ENCODE measurements at places on chromosomes 3 and 15.

- no peak for DNase-seq
These were observed 213.2 kb upstream of the DCBLD2 start for GRCh38 chr3:99114565-99115291.

DNA sequence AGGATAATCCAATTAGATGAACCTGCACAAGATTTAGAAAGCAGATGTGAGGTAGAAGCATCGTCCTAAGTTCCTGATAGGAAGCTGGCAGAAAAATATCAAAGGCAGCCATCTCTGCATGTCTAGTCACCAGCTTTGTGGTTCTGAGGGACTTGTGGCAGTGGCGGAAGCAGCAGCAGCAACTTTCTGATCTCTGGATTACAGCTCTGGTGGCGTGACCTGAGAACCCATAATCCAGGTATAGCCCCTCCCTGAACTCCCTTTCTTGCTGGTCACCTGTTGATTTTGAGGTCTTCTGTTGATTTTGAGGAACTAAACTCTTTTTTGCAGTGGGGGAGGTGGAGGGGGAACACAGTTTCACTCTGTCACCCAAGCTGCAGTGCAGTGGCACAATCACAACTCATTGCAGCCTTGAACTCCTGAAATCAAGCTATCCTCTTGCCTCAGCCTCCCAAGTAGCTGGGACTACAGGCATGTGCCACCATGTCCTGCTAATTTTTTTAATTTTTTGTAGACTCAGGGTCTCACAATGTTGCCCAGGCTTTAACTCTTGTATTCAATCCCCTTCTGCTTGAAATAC, 7.9 kb downstream of the FSIP1 start:
- no peak for DNase-seq

- DNase-seq: no peak
These were observed 83.9 kb downstream of the CD47 start for GRCh38 chr3:108006881-108007331.

DNA sequence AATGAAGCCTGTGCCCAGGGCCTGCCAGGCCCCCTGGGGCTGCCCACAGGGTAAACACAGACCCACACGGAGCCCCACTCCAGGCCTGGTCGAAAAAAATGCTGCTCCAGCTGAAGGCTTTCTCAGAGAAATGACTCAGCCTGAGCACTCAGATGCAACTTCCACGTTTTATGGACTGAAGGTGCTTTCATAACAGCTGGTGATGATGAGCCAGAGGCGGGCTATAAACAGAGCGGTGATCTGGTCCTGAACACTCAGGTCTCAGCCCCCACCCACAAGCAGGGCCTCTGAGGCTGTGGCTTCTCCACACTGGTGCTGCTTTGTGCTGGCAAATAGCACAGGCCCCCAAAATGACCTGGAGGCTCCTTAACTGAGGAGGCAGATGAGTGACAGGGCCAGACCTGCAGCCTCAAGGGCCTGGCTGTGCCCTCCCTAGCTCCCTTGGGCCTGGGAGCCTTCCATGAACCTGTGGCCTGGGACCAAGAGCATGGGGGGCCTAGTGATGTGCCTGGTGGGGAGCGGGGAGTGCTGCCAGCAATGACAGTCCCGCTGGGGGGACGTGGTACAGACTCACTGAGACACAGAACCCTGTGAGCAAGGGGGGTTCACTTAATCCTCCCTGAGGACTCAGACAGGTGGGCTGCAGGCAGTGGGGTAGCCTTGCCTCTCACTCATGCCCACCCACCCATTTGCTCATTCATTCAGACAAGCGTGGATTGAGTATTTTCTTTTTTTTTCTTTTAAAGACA, 23.0 kb upstream of the FURIN start:
- no peak for DNase-seq

DNA sequence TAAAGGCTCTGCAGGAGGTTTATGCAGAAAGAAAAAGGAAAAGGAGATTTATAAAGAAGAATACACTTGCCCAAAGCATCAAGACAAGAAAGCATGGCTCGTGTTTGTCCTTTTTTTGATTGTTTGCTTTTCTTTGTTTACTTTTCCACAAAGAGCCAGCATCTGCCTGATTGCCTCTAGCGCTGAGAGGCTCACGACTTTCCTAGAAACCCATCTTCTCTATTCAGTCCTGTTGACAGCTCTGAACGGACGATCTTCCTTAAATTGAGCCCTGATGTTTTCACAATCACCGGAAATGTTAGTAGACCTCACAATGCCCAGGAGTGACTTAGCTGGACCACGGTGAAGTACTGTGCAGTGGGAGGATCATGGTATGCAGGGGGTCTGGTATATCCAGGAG, 12.4 kb downstream of the GP5 start:
- no peak for DNase-seq

- no peak for DNase-seq
These were observed 7.9 kb downstream of the LYZL4 start for GRCh38 chr3:42402394-42403096.

- no peak for DNase-seq
These were observed 26.5 kb downstream of the PHLDB2 start for GRCh38 chr3:111885578-111885977.

- DNase-seq: no peak
These were observed 3.5 kb downstream of the SPINT1 start for GRCh38 chr15:40847223-40847961.

GRCh38 chr3:62554264-62554799, 181.0 kb upstream of the FEZF2 start:
- no peak for DNase-seq

- no peak for DNase-seq
These were observed 15.0 kb downstream of the BHLHE40 start for GRCh38 chr3:4994144-4994730.

DNA sequence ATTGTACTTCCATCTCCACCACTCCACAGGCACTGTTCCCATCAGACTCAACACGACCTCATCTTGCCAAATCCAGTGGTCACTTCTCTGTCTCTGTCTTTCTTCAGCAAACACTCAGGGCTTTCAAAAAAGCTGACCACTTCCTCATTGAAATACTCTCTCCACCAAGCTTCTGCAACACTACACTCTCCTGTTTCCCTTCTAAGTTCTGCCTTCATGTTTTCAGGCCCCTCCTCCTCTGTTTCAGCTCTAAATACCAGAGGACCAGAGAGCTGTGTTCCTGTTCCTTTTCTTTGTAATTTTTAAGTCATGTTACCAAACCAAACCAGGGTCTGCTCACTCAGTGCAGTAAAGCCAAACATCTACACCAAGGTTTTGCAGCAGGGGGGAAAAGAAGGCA, 33.8 kb upstream of the ACP3 start:
- no peak for DNase-seq

- DNase-seq: no peak
These were observed 32.2 kb downstream of the COL8A1 start for GRCh38 chr3:99670556-99670950.

GRCh38 chr3:194194757-194195085, 58.8 kb downstream of the HES1 start:
- no peak for DNase-seq

DNA sequence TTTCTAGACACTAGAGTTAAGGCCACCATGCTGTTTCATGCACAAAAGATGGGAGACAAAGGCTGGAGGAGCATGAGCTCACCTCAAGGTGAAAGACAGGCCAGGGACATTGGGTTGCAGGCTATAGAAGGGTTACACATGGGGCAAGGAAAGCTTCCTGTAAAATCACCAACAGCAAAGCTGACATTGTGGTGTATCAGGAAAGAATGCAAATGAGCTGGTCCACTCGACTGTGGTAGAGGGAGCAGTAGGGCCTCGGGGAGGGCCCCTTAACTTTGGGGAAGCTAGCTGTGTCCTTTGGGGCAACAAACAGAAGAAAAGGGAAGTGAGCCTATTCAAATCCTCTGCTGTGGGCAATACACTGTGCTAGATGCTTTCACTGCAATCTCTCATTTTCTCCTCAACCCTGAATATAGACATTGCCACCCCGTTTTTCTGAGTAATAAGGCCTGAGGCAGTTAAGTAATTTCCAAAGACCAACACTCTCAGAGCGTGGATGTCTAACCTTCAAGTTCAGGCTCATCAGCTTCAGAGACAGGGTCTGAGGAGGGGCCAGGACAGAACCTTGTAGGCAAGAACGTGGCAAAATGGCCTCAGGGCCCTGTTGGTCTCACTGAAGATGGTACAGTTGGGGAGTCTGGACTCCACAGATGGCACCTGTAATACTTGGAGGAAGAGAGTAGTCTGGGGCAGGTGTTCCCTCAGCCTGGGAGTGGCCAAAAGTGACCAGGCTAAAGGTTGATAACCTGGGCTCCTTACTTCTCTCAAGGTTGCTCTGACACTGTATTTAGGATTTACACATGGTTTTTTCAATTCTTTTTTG, 24.1 kb downstream of the CX3CR1 start:
- DNase-seq: peak; percentile 32

GRCh38 chr15:26690778-26691177, 82.1 kb downstream of the GABRB3 start:
- DNase-seq: no peak

DNA sequence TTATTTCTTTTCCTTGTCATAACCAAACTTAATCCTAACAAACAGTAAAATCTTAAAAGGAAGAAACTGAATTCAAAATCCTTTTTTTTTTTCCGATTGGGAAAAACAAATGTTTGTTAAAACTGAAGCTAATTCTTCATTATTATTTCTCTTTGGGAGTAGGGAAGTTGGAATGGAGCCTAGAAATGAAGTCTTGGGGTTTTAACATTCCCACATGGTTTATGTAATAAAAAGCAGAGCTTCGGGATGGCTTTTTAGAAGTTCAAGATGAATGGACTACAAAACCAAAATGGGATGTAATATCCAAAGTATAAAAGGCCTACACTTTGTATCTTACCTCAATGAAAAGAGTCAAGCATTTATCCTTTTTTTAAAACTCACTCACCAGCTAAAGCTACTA, 189.0 kb upstream of the TMC3 start:
- DNase-seq: no peak

DNA sequence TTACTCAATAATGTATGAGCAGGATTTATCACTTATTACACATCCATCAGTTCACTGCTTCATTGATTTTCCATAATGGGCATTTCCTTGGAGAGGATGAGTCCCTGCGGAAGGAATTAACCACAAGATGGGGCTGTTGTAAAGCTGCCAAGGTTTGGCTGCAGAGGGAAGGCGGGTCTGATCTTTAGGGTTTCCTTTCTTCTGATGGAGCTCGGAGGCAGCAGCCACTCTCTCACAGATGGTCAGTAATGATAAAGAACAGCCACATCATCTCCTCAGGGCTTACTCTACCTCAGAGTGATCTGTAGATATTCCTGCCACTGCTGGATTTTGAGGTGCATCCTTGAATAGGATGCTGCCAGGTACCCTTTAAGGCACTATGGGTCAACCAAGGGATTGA, 115.2 kb downstream of the USP13 start:
- DNase-seq: no peak

DNA sequence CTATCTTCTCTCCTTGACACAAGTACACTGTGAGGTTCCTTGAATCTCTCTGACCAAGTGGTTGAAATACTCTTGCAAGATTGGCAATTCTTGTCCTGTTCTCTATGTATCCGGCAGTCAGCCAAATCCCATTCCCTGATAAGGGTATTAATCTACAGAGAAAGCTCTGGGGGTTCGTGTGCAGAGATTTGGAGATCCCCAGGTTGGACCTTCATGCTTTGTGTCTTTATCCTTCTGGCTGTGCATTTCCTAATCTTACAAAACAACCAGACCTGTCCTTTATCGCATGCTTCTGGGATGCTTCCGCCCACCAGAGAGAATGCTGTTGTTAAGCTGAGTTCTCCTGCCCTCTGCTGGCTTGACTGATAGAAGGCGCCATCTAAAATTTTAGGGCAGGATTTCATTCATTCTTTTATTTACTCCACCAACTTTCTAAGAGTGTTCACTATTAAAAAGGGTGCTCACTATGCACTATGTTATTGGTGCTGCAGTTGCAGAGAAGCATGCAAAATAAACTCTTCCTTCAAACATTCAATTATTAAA, 8.6 kb upstream of the SST start:
- DNase-seq: no peak

DNA sequence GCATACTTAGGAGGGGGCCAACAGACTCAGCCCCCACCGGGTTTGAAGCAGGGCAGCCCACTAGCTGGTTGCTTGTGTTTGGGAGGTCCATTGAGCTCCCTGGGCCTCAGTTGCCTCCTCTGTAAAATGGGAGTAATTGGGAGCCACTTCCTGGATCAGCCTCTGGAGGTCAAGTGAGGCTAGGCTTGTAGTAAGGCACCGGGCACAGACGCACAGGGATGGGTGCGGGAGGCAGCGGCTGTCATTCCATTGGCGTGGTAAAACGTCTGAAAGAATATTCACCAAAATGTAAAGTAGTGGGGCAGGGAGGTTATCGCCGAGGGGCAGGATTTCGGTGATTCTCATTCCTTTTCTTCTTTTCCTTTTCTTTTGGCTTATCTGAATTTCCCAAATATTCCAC, 64.6 kb downstream of the TLE3 start:
- DNase-seq: no peak

DNA sequence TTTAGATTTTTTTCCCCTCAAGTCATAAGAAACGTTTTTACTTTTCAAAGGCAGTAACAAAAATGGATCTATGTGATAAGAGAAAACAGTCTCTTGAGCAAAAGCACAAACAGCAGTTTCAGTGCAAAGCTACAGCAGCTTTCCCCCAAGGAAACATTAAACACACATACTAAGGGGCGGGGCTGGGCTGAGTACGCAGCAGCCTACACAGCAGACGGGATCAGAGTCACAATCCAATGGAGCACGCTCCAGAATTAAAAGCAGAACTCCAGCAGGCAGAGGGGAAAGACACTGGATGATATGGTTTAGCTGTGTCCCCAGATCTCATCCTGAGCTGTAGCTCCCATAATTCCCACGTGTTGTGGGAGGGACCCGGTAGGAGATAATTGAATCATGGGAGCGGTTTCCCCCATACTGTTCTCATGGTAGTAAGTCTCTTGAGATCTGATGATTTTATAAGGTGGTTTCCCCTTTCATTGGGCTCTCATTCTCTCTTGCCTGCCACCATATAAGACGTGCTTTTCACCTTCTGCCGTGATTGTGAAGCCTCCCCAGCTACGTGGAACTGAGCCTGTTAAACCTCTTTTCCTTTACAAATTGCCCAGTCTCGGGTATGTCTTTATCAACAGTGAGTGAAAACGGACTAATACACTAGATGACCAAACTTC, 116.2 kb upstream of the SLCO3A1 start:
- DNase-seq: no peak

GRCh38 chr3:142993958-142994442, 7.4 kb upstream of the U2SURP start:
- DNase-seq: peak; percentile 26

GRCh38 chr15:74242441-74243185, 6.5 kb downstream of the CCDC33 start:
- no peak for DNase-seq

DNA sequence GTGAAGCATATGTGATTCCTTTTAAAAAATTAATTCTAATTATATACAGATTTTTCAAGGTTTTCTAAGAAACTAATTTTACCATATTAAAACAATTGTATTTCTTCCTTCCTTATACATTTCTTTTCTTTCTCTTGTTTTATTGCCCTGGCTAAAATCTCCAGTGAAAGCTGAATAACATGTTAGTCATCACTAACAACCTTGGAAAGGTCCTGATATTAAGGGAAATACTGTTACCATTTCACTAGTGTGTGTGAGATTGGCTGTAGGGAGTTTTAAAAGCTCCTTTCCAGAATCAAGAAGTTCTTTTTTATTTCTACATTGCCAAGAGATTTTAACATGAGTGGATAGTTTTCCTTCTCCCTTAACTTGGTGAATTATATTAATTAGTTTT, 229.7 kb upstream of the EIF1B start:
- DNase-seq: no peak
